ENCODE measurements at places on chromosomes 7 and 10.

DNA sequence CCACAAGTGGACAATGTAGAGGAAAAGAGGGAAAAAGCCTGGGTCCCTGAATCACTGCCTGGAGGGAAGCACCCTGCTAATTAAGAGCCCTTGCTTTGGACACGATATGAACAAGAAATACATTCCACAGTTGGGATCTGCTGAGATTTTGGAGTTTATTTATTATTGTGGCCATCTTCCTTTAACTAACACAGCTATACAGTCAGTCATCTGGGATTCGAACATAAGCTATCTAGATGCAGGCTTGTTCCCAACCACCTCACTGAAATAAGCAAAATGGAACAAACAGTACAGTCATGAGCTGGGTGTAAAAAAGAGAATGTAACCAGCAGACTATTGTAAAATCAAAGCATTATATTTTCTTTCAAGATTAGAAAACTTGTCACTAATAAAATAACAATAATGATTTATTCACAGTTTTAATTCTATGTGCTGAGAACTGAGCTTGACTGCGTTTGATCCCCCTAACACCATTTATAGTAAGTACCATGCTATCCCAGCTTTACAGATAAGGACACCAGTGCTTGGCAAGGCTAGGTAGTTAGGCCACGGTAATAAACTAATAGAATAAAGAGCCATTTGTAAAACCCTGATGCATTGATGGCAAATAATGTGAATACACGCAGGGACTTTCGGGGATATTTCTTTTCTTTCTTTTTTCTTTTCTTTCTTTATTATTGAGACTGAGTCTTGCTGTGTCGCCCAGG lies 223.8 kb upstream of the KLF6 start:
- no peak for DNase-seq

- DNase-seq, result no peak
These were observed 853.9 kb downstream of the SORCS1 start for GRCh38 chr10:106310596-106310995.

DNA sequence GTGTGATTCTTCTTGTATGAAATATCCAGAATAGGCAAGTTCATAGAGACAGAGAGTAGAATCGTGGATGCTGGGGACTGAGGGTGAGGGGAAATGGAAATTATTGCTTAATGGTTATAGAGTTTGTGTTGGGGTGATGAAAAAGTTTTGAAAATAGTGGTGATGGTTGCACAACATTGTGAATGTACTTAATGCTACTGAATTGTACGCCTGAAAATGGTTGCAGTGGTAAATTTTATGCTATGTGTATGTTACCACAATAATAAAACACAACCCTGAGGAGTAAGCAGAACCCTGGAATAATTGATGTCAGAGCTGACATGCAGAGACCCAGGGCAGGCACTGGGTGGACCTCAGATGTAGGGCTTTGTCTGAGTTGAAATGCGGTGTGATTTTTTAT lies 57.6 kb downstream of the TACR2 start:
- no peak for DNase-seq

GRCh38 chr7:155829796-155830470 lies 17.7 kb upstream of the SHH start:
- DNase-seq, result no peak

DNA sequence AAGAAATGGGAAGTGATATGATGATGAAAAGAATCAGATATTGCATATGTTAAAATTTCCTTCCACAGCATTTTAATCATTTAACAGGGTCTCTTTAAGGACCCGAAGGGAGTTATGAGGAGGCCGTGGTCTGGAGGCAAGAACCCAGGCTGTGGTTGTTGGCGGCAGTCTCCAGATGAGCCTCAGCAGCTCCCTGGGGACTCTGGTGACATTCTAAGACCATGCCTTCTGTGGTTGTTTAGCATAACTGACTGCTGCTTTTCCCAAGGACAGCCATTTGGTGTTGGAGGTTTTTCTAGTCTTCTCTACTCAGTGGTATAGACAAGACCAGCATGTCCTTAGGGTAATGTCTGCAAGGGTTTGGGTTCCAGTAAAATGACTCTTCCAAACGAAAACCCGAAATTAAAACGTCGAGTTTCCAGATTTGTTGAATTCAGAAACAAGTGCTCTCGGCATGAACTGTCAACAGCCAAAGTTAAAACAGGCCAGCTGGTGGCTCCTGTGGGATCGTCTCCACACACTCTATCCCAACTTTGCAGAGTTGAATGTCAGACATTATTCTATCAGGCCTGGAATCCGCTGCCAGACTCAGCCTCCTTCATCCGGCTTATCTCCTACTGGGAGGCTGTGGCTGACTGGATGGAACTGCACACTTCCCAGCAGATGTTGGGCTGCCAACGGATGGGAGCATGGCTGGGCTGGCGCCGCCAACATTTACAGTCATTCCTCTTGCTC lies 183.1 kb downstream of the TAX1BP1 start:
- DNase-seq, result no peak

DNA sequence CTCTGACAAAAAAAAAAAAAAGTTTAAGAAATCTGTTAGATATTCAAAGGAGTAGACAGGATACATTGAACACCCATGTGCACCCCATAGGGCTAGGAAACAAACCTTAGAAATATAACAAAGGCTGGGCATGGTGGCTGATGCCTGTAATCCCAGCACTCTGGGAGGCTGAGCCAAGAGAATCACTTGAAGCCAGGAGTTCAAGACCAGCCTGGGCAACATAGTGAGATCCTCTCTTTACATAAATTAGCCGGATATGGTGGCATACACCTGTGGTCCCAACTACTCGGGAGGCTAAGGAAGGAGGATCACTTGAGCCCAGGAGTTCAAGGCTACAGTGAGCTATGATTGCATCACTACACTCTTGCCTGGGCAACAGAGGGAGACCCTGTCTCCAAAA lies 15.3 kb downstream of the CLIP2 start:
- DNase-seq, result no peak

GRCh38 chr10:106996510-106996909 lies 168.0 kb downstream of the SORCS1 start:
- no peak for DNase-seq

- DNase-seq, result no peak
These were observed 41.8 kb upstream of the SEMA3A start for GRCh38 chr7:84236398-84236797.

DNA sequence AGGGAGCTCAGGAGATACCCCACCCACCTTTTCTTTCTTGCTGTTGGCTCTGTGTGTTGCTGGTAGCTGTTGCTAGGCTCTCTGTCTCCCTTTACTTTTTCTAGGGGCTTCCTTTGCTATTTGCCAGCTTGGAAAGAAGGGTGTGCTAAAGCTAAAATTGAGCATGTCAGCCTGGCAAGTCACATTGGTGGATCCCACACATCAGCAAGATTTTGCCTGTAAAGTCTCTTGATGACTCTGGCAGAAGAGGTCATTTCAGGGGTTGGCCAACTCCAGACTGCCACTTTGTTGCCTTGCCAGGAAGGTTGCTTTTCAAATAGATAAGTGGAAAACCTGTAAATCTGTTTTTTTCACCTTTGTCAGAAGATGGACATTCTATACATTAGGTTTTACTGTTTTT lies 9.9 kb downstream of the CCNY start:
- DNase-seq, result no peak

- DNase-seq, result no peak
These were observed 214.6 kb upstream of the ZNF32 start for GRCh38 chr10:43863270-43863669.

DNA sequence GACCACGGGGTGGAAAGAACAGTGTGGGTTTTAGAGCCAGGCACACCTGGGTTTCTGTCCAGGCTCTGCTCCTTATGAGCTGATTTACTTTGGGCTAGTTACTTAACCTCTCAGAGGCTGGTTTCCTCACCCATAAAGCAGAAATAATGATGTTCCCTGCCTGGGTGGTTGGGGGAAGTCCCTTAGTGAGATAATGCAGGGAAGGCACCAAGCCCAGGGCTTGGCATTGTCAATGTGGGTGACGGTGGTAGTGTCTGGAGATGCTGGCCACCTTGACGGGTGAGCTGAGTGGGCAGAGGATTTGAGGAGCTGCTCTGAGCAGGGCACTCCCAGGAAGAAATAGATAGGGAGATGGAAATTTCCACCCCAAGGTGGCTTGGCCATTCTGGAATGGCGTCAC lies 65.2 kb downstream of the SH2D4B start:
- DNase-seq, result no peak

DNA sequence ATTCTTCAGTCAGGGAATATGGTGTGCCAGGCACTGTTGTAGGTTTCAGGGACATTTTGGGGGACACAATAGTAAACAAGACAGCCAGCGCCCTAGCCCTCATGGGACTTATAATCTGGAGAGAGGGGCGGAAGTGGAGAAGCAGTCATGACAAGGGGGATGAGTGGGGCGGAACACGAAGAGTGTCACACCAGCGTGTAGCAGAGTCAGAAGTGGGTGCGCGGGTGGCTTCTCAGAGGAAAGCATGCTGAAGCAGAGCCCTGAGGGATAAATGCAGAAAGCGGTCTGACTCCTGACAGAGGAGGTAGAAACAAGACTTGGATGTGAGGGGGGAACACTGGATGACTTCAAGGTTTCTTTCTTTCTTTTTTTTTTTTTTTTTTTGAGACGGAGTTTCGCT lies 160.3 kb upstream of the LYZL2 start:
- DNase-seq, result no peak

GRCh38 chr10:91597197-91597881 lies 35.5 kb downstream of the PPP1R3C start:
- DNase-seq, result no peak

DNA sequence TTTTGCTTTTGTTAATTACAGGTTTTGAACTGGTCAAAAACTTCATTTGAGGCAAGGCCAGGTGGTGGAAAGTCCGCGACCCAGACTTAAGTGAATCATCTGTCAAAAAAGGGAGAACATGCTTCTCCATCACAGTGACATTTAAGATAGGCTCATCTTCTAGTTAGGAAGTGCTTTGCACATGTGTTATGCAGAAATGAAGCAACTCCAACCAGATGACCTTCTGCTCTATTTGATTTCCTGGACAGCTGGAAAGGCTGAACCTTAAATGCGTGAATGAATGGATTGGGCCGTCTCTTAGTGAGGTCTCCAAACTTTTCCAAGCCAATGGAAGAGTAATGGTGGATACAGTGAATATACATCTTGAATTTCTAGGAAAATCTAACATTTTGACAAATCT lies 101.6 kb upstream of the FAM13C start:
- no peak for DNase-seq

GRCh38 chr7:12458520-12459131 lies 55.0 kb upstream of the VWDE start:
- DNase-seq, result no peak

GRCh38 chr10:13709931-13710650 lies 123.3 kb downstream of the PRPF18 start:
- DNase-seq, result no peak

DNA sequence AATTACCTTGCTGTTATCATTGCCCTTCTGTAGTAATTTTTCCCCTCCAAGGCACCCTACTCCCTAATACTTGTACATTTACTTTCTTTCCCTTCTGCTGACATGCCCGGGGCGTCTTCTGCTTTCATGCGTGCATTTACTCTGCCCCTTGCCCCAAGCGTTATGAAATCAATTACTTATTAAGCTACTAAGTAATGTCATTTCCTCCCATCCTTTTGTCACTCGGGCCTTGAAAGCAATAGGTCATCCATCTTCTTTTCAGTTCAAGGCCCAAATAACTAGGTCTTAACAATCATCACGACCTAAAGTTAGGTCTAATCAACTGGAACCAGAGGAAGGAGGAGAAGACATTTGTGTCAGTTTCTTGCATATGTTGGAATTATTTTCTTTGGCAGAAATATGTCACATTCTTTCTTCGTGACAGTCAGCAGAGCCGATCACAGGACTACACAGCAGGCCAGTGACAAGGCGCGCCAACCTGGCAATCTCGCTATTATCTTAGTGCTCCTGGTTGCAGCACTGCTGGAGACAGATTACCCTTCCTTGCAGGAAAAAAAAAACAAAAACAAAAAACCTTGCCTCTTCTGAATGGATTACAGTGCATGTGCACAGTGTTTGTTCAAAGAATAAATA lies 179.2 kb downstream of the RELN start:
- no peak for DNase-seq

DNA sequence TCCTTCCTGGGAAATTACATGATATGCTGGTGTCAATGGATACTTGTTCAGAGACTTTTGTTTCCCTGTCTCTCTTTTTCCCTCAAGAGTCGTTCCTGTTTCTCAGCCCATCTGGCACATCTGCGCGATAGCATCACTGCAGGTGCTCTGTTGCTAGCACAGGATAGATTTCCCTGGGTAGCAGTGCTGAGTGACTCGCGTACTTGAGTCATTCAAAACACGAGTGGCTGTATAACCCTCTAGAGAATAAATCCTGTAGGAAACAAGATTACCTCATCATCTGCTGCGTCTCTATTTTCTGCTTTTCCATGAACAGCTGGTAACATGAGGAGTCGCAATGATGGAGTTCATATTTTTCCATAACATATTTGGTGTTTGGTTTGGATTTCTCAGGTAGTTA lies 452.0 kb upstream of the FZD8 start:
- DNase-seq, result no peak

DNA sequence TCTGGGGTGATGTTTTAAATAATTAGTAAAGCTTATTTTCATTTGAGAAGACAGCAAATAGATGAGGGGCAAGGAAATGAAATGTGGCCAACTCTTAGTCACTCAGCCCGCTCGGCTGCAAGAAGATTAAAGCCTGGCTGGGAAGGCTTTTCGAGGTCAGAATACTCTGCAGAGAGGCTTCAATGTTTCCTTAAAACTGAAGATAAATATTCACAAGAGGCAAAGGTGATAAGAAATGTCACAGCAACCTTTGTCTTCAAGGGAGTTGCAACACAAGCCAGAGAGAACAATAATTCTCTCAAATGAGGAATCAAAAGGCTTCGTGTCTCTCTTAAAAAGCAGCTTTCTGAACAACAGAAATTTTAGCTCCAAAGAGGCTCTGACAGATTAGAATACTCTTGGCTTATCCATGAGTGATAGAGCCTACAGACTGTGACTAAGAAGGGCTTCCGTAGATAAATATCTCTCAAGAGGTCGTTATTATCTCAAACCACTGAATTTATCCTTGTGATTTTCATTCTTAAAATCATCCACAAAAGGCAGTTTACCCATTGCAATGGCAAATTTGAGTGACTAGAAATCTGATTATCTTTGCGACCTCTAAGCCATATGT lies 92.5 kb downstream of the KLF6 start:
- no peak for DNase-seq
